ELR (cell line): ENCODE measurements at places on chromosomes 16 and 17.

- DNase-seq = peak; percentile 52
Observed at GRCh38 chr17:64256913-64257807, 5.9 kb downstream of the TEX2 start.

- DNase-seq = no peak
Observed at GRCh38 chr17:41987642-41988041, 21.0 kb downstream of the CNP start.

GRCh38 chr16:20949660-20950059, 49.1 kb downstream of the LYRM1 start:
- DNase-seq = no peak

GRCh38 chr17:73795730-73796129, 151.5 kb upstream of the SDK2 start:
- no peak for DNase-seq

DNA sequence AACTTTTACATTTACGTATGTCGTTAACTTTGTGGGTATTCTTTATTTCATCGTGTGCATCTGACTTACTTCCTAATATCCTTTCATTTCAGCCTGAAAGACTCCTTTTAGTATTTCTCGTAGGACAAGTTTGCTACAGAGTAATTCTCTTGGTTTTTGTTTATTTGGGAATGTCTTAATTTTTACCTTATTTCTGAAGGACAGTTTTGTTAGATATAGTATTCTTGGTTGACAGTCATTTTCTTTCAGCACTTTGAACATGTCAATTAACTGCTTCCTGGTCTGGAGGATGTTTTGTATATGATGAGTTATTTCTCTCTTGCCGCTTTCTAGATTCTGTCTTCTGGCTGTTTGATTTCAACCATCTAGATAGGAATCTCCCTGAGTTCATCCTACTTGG, 109.2 kb upstream of the NACA2 start:
- no peak for DNase-seq

GRCh38 chr16:74153773-74154172, 142.8 kb upstream of the PSMD7 start:
- DNase-seq = no peak

- no peak for DNase-seq
Observed at GRCh38 chr16:76294396-76295214, 17.4 kb downstream of the CNTNAP4 start.

- peak; percentile 47 for DNase-seq
Observed at GRCh38 chr17:14301279-14302090, 604 bp downstream of the HS3ST3B1 start.

GRCh38 chr16:67294938-67295361, 15.6 kb downstream of the PLEKHG4 start:
- no peak for DNase-seq

GRCh38 chr17:72622661-72623433, 469.6 kb downstream of the SLC39A11 start:
- DNase-seq = no peak

- no peak for DNase-seq
Observed at GRCh38 chr16:55388131-55388862, 64.3 kb downstream of the IRX6 start.

DNA sequence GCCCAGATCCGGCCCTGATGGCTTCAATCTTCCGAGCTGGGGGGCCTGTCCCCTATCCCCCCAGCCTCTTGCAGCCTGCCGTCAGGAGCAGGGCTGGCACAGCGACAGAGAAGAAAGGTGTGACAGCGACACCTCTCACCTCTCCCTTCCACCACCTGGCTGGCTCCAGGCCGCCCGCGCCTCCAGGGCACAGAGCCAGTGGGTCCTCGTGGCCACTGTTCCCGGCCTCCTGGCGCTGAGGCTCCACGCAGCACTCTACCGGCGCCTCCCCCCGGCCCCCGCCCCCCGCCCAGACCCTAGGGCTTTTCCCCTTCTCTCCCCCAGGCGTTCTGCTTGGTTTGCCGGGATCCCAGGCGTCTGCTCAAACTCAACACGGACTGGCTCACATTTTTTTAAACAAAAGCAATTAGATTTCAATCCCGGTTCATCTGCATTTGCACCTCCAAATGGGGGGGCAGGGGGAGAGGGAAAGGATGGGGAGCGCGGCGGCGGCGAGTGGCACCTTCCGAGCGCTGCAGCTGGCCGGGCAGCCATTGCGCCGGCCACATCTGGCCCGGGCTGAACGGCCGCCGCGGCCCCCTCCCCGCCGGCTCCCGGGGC, 12.8 kb upstream of the CBX8 start:
- no peak for DNase-seq

DNA sequence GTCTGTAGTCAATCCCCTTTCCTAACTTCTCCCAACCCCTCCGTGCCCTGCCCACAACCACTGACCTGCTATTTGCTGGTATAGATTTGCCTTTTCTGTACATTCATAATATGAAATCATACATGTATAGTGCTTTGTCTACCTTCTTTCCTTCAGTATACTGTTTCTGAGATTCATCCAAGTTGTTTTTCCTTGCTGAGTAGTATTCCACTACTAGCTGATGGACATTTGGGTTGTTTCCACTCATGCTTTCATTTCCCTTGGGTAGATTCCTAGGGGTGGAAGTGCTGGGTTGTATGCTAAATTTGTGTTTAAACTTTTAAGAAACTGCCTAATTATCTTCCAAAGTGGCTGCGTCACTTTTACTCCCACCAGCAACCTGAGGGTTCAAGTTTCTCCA, 27.7 kb downstream of the CSNK2A2 start:
- no peak for DNase-seq

GRCh38 chr16:56793492-56793891, 63.6 kb downstream of the NUP93 start:
- peak; percentile 58 for DNase-seq

DNA sequence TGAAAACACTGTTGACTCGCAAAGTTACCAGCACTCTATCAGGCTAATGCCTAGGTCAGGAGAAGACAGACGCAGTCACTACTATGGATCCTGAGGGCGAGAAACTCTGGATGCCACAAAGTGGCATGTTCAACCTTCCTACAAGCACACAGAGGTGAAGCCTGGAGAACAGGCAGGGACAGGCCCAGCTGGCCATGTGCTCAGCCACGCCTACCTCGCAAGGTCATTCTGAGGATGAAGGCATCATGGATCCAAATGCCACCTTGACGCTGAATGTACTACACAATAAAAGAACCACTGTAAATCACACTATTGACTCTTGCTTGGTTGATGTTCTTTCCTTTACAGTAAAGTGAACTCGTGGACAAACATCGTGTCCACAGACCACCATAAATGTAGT, 85.8 kb downstream of the ANKRD11 start:
- no peak for DNase-seq

DNA sequence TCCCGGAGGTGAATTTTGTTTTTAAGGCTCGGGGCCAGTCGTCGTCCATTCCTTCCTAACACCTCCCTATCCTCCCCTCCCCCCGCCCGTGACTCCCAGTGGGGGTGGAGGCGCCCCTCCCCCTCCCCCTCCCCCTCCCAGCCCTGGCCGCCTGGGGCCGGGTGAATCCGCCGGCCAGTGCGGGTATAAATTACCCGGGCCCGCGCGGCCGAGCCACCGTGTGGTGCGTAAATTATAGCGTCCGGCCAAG, 2.0 kb upstream of the GSE1 start:
- peak; percentile 60 for DNase-seq

DNA sequence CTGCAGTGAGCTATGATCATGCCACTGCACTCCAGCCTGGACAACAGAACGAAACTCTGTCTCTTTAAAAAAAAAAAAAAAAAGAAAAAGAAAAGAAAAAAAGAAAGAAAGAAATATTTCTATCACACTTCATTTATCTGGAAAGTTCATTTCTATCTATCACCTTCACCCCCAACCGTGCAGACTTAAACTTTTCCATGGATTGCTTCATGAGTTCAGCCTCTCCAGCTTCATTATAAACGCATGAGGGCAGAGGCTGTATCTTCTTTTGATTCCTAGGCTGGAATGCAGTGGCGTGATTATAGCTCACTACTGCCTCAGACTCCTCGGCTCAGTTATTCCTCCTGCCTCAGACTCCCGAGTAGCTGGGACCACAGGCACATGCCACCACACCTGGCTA, 28.2 kb downstream of the MRC2 start:
- DNase-seq = no peak

DNA sequence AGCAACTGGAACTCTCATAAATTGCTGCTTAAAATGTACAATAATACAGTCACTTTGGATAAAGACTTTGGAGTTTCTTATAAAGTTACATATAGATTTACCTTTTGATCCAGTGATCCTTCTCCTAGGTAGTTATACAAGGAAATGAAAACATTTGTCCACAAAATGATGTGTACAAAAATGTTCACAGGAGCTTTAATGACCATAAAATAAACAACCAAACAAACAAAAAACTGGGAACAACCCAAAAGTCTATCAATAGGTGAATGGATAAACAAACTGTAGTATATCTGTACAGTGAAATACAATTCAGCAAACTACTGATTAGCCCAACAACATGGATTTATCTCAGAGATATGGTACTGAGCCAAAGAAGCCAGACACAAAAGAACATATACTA, 37.6 kb downstream of the TTLL6 start:
- no peak for DNase-seq

DNA sequence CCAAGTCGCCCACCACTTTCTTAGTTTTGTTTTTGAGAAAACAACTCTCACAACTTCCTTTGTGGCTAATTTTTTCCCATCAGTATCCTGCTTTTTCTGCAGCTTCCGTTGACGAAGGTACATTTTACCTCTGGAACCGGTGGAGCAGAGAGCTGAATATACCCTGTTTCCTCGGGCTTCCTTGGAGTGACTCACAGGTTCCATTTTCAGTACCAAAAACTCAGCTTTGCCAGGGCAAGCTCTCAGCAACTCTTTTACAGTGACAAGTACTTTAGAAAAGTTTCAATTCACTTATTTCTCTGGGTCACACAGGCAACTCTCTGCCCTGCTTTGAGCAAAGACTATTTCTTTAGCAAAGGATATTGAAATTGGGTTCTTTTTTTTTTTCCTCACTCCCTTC, 318.9 kb downstream of the SNX29 start:
- DNase-seq = no peak

DNA sequence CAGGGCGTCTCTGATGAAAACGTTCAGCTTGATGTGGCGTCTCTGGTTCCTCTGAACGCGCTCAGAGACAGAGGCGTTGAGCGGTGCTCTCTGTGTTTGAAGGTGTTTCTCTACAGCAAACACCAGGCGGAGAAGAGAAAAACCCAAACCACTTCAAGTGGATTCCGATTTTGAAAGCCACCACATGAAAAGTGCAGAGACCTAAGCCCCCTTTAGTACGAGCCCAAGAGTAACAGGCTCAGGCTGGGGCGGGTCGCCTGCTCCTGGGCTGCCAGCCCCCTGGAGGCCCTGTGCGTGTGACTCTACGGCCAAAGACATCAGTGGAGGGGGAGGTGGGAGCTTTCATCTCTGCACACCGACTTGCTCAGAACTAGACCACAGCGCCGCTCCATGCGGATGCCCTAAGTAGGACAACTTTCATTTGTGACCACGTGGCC, 328.4 kb downstream of the MAF start:
- no peak for DNase-seq

- no peak for DNase-seq
Observed at GRCh38 chr16:84339311-84339710, 29.0 kb upstream of the ATP2C2 start.

GRCh38 chr17:50806141-50806643, 29.2 kb upstream of the WFIKKN2 start:
- DNase-seq = no peak

DNA sequence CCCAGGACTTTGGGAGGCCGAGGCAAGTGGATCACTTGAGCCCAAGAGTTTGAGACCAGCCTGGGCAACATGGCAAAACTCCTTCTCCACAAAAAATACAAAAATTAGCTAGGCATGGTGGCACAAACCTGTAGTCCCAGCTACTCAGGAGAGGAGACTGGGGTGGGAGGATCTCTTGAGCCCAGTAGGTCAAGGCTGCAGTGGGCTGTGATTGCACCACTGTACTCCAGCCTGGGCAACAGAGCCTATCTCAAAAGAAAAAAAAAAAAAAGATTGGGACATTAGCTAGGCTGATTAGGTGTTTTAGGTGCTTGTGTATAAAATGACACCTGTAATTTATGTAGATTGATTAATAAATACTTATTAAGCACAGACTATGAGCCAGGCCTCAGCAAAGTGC, 10.1 kb downstream of the GFOD2 start:
- DNase-seq = no peak

- no peak for DNase-seq
Observed at GRCh38 chr16:87418644-87419043, 26.5 kb downstream of the MAP1LC3B start.

- DNase-seq = no peak
Observed at GRCh38 chr16:70258065-70258464, 6.3 kb upstream of the EXOSC6 start.

- no peak for DNase-seq
Observed at GRCh38 chr17:4006745-4007211, 42.5 kb upstream of the ATP2A3 start.

- DNase-seq = peak; percentile 88
Observed at GRCh38 chr17:49031965-49032928, 35.1 kb downstream of the IGF2BP1 start.

DNA sequence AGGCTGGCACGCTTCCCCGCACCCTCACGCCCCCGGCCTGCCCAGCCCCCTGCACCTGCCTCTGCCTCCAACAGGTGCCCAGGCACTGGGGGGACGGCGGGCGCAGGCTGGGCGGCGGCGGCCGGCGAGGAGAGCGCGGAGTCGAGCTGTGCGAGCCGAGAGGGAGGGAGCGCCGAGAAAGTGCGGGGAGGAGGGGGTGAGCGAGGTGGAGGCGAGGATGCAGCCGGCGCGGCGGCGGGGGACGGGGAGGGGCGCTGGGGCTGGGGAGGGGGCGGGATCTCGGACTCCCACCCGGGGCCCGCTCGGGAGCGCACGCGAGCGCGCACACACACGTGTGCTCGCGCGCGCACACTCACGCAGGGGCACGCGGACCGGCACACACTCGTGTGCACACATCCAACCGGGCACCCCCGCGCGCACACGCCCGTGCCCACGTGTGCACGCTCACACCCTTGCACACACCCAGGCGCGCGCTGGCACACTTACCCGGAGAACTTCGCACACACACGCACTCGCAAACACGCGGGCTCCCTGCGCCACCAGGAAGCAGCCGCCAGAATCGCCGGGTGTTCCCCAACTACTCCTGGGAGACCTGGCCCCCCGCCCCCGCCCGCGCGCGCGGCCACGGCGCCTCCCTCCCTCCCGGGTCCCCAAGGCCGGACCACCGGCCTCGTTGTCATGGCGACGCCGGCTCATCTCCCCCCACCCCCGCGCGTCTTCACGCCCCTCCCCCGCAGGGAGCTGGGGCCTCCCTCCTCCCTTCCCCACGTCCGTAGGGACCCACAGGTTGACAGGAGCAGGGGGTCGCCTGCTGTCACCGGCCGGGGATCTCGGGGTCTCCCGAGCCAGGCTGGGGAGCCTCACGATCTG, at the start of gene DOC2A:
DOC2A (minus strand) TSS at position 184 of the 870 bp plus-strand sequence. CDS start 805 bp downstream, outside the sequence.
- DNase-seq = no peak

DNA sequence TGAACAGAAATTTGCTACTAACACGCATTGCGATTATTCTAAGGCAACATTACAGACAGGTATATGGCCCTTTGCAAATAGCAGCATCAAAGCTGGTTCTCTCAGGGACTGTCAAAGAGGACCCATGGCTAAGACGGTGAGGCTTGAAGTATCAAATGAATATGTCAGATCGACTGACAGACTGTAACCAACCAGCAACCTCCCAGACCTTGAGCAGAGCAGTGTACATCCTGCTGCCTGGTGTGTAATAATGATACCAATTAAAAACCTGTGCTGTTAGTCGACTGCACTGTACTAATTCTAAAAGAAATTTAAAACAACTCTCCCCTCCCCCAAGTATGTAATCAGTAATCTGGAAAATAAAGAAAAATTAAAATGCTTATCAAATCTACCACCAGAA, 35.9 kb upstream of the GHDC start:
- DNase-seq = no peak

GRCh38 chr17:34758316-34758715, 178.9 kb downstream of the TMEM132E start:
- no peak for DNase-seq
